ENCODE measurements at places on chromosomes 16 and 17. TPM values are rescaled to one million over a fixed set of nuclear protein-coding genes. Genes with fewer than 3 reads are reported as not detected.

The PNMT gene
- not detected for total RNA-seq

The DCTPP1 gene
- 52.2 TPM for total RNA-seq

- DNase-seq: no peak
- H3K36me3 ChIP-seq: no peaks in the 10 kb centered on the region
- no peak overlapping the region for H3K4me3 ChIP-seq
Observed at GRCh38 chr16:81243942-81244341, 5.5 kb downstream of the BCO1 start.

GRCh38 chr17:43665084-43665936 lies 3.6 kb upstream of the MEOX1 start:
- peaks cover 24% of the 10 kb centered on the region for H3K4me1 ChIP-seq
- no peak overlapping the region for H3K27ac ChIP-seq
- H3K36me3 ChIP-seq: no peaks in the 10 kb centered on the region
- no peak for DNase-seq

DNA sequence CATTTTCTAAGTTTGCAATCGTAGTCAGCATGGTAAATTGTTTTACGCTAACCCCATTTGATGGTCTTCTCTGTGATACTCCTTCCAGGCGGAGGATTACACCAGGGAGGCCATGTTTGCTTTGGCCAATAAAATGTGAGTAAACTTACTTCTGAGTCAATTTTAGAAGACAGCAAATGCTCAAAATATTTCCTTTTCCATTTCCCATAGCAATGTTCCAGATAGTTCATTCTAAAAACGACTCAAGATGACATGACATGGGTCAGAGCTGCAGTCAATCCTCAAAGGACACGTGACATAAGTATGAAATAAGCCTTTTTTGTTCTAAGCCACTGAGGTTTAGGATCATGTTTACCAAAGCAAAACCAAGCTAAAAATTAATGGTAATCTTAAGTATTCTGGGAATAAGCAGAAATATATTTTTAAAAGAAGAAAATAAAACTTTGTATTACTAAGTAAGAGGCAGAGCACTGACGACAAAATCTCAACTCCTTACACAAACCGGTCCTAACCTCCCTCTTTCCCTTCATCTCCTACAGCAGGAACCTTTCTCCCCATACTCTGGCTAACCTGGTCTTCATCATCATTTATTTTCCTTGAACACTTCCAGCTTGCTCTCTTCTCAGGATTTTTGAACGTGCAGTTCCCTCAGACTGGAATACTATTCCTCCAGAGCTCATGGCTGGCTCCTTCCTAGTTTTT lies 266.2 kb downstream of the CEP112 start:
- H3K4me1 ChIP-seq: no peaks in the 10 kb centered on the region
- DNase-seq: no peak
- H3K27ac ChIP-seq: no peak overlapping the region
- H3K4me3 ChIP-seq: no peak overlapping the region
- H3K36me3 ChIP-seq: no peaks in the 10 kb centered on the region

- H3K4me1 ChIP-seq: peaks cover 1% of the 10 kb centered on the region
- peaks cover 2% of the 10 kb centered on the region for H3K36me3 ChIP-seq
- no peak overlapping the region for H3K27ac ChIP-seq
- H3K27me3 ChIP-seq: no peaks in the 10 kb centered on the region
- no peak overlapping the region for H3K4me3 ChIP-seq
Observed at GRCh38 chr16:75043175-75043895, 44.5 kb downstream of the ZNRF1 start.

DNA sequence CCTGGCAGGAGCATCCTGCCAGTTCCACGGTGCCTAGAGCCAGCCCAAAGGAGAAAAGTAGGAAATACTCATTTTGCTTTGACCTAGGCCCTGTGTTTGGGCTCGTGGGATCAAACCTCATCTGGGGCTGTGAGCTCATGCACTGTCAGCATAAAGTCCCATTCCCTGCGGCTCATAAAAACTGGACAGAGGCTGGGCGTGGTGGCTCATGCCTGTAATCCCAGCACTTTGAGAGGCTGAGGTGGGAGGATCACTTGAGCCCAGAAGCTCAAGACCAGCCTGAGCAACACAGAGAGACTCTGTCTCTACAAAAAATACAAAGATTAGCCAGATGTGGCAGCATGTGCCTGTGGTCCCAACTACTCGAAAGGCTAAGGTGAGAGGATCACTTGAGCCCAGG lies 17.9 kb downstream of the ATP6V0D1 start:
- H3K27ac ChIP-seq: no peak overlapping the region
- no peaks in the 10 kb centered on the region for H3K27me3 ChIP-seq
- DNase-seq: no peak
- no peaks in the 10 kb centered on the region for H3K36me3 ChIP-seq
